ENCODE measurements at places on chromosomes 6 and 20. TPM values are rescaled to one million over a fixed set of nuclear protein-coding genes. Genes with fewer than 3 reads are reported as not detected.

Gene VNN1
- total RNA-seq = not detected

Gene C4B
- total RNA-seq = 5.5 TPM

Gene MAFB
- not detected for total RNA-seq

Gene BCAS4
- total RNA-seq = 11.6 TPM

Gene CASS4
- 7.8 TPM for total RNA-seq

Gene TRIM31
- not detected for total RNA-seq

Gene ANKRD6
- total RNA-seq = 4.0 TPM

Gene DEFB124
- not detected for total RNA-seq

Gene OPN5
- total RNA-seq = not detected

Gene BANF2
- not detected for total RNA-seq

Gene BTNL2
- not detected for total RNA-seq

Gene C6orf132
- 0.22 TPM for total RNA-seq

Gene WFDC12
- total RNA-seq = not detected

Gene IL17F
- 119 TPM for total RNA-seq

Gene TMEM74B
- total RNA-seq = 1.3 TPM

Gene TRIM10
- total RNA-seq = 0.38 TPM

Gene FGD2
- 0.52 TPM for total RNA-seq

Gene KHDC1
- 4.0 TPM for total RNA-seq

Gene ABHD16B
- not detected for total RNA-seq

Gene RPP40
- 6.4 TPM for total RNA-seq

Gene RPN2
- total RNA-seq = 125 TPM

Gene SOX4
- 0.12 TPM for total RNA-seq

Gene RIMS4
- not detected for total RNA-seq

Gene C6orf52
- total RNA-seq = 2.4 TPM

Gene RSPH4A
- not detected for total RNA-seq

Gene CST3
- total RNA-seq = 0.29 TPM

Gene SIRPD
- not detected for total RNA-seq

Gene OR2H2
- not detected for total RNA-seq

Gene BPIFB2
- total RNA-seq = not detected

Gene MYL9
- total RNA-seq = 0.12 TPM

Gene SNAP25
- 0.63 TPM for total RNA-seq

Gene GABRR1
- not detected for total RNA-seq

Gene TCP11
- not detected for total RNA-seq

Gene SLC17A4
- not detected for total RNA-seq

Gene LRRN4
- not detected for total RNA-seq

Gene CPXM1
- total RNA-seq = 2.3 TPM

Gene SMOC2
- total RNA-seq = not detected

Gene C6orf163
- 0.95 TPM for total RNA-seq

Gene CRISP3
- total RNA-seq = not detected

Gene MUCL3
- total RNA-seq = not detected

Gene AVP
- not detected for total RNA-seq

Gene SLC22A16
- not detected for total RNA-seq

Gene HLA-C
- total RNA-seq = 976 TPM

Gene HSF2
- 18.5 TPM for total RNA-seq

Gene EDN1
- total RNA-seq = not detected

Gene AIF1
- total RNA-seq = 29.0 TPM

Gene SEMG1
- total RNA-seq = not detected

Gene LRP11
- total RNA-seq = 6.7 TPM

Gene FILIP1
- total RNA-seq = not detected

Gene MYLK4
- 0.07 TPM for total RNA-seq

Data from activated CD4-positive, alpha-beta memory T cell treated with anti-CD3 and anti-CD28 coated beads for 36 hours (primary cell).